Stimulated activated CD8-positive, alpha-beta memory T cell treated with anti-CD3 and anti-CD28 coated beads, Interleukin-7, amount 100 ng/mL, for 1 hour (primary cell): ENCODE measurements at places on chromosomes 2 and 18.

- no peak for DNase-seq
These were observed 497.9 kb upstream of the FANCL start for GRCh38 chr2:58739033-58739432.

- DNase-seq: no peak
These were observed 90.5 kb downstream of the TMEM17 start for GRCh38 chr2:62415518-62415917.

GRCh38 chr2:16664052-16664731, 1.4 kb downstream of the CYRIA start:
- no peak for DNase-seq

- no peak for DNase-seq
These were observed 753.9 kb downstream of the RNF144A start for GRCh38 chr2:7670905-7671641.

DNA sequence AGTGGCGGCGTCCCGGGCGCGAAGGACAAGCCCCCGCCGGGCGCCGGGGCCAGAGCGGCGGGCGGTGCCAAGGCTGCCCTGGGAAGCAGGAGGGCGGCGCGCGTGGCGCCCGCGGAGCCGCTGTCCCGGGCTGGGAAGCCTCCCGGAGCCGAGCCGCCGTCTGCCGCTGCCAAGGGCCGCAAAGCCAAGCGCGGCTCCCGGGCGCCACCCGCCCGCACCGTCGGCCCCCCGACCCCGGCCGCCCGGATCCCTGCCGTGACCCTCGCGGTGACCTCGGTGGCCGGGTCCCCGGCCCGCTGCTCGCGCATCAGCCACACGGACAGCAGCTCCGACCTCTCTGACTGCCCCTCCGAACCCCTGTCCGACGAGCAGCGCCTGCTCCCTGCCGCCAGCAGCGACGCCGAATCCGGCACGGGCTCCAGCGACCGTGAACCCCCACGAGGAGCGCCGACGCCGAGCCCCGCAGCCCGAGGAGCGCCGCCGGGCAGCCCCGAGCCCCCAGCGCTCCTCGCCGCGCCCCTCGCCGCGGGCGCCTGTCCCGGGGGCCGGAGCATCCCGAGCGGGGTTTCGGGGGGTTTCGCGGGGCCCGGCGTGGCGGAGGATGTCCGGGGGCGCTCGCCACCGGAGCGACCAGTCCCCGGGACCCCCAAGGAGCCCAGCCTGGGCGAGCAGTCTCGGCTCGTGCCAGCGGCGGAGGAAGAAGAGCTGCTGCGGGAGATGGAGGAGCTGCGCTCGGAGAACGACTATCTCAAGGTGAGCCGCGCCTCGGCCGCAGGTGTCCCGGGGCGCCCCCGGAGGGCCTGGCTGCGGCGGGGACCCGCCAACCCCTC, 820 bp downstream of the MTCL1 start:
- DNase-seq: no peak

- DNase-seq: peak; percentile 26
These were observed 103.9 kb downstream of the VIT start for GRCh38 chr2:36800381-36800780.

GRCh38 chr2:2174956-2175355, 156.1 kb downstream of the MYT1L start:
- DNase-seq: no peak

GRCh38 chr2:218858138-218858445, 1.5 kb upstream of the WNT6 start:
- no peak for DNase-seq

- DNase-seq: no peak
These were observed 254.8 kb upstream of the COPS8 start for GRCh38 chr2:236830926-236831325.

DNA sequence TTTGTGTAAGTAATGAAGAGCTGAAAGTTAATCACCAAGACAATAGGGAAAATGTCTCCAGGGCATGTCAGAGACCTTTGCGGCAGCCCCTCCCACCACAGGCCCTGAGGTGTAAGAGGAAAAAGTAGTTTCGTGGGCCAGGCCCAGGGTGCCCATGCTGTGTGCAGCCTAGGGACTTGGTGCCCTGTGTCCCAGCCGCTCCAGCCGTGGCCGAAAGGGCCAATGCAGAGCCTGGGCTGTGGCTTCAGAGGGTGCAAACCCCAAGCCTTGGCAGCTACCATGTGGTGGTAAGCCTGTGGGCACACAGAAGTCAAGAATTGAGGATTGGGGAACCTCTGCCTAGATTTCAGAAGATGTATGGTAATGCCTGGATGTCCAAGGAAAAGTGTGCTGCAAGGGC, 52.5 kb downstream of the CENPO start:
- no peak for DNase-seq

- DNase-seq: no peak
These were observed 60.2 kb downstream of the RMDN2 start for GRCh38 chr2:37985333-37985732.

- no peak for DNase-seq
These were observed 318.3 kb downstream of the AGPS start for GRCh38 chr2:177710889-177711288.

- no peak for DNase-seq
These were observed 609.0 kb downstream of the DCC start for GRCh38 chr18:52948868-52949444.

DNA sequence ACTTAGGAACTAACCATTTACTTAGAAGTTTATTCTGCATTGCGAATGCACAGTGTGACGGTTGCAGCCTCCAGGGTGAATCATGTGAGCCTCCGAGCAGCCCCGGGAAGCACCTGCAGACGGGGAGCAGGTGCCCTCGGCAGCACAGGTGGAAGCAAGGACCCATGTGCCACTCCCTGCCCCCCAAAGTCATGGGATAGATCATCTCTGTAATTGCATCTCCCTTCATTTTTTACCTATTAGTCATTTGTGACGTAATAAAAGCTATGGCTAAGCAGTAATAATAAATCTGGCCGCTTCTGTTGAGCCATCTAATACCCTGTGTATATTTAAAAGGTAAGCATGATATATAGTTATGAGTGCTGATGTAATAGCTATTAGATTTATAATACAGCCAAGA, 97.2 kb downstream of the PTGR3 start:
- DNase-seq: no peak

DNA sequence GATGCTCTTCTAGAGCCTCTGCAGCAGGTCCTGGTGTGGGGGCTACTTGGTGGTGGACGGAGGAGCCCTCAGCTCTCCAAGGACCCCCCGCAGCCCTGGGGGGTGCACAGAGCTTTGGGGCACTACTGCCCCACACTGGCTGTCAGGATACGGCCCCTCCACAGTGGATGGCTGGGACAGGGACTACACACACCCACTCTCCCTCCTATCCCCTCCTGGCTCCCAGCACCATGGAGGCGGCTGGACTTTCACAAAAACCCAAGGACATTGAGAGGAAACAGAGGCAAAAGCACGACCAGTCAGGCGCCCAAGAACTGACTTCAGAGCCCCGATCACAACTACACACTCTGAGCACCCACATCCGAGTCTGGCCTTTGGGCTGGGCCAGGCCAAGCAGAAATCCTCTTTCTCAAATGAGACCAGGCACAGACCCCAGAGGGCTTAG, 12.6 kb downstream of the GPR35 start:
- no peak for DNase-seq

GRCh38 chr2:240168041-240168440, 27.6 kb upstream of the OTOS start:
- DNase-seq: no peak

- DNase-seq: no peak
These were observed 260.0 kb upstream of the SIX2 start for GRCh38 chr2:45269149-45269793.

- DNase-seq: no peak
These were observed 35.5 kb upstream of the PTMA start for GRCh38 chr2:231672617-231673347.

DNA sequence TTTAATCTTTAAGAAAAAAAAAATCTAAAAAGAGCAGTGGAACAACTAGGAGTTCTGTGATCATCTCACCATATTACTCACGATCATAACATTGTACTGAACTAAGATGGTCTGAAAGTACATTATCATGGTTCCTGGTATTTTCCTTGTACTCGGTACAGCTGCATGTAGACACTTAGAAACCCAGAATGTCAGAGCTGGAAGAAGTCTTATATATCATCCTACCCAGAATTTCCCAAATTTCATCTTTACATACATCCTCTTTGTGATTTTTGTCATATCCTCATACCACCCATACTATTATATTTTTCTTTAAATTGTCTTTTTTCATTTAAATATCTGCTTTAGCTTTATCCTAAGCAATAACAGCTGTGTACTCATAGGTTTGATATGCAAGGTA, 12.4 kb upstream of the ST3GAL5 start:
- no peak for DNase-seq

DNA sequence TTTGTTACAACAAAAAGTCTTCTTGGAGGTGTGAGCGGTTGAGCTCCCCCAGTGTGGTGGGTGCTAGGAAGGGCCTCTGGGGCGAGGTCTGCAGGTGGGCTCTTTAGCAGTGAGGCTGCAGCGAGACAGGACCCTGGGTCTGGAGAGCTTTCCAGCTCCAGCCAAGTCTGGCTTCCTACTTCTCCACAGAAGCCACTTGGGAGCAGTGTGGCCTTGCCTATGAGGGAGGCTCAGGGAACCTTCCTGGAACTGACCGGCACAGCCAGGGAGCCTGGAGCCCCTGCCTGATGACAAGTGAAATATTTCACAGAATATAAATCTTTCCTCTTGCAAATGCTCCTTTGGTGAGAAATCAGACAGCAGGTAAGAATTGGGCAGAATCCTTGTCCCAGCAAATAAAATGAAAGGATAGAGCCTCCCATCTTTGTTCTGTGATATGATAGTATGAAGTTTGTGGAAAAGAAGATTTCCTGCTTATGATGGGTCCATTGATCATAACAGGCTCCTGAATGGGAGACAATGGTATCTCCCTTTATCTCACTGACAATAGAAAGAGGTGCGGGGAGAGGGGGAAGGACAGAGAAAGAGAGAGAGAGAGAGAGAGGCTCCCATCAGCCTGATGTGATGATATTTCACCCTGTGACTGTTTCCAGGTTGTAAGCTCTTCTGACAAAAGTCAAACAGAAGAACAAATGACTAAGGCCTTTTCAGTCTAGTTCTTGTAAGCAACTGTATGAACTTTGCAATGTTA, 289.8 kb upstream of the SPRED2 start:
- DNase-seq: no peak

DNA sequence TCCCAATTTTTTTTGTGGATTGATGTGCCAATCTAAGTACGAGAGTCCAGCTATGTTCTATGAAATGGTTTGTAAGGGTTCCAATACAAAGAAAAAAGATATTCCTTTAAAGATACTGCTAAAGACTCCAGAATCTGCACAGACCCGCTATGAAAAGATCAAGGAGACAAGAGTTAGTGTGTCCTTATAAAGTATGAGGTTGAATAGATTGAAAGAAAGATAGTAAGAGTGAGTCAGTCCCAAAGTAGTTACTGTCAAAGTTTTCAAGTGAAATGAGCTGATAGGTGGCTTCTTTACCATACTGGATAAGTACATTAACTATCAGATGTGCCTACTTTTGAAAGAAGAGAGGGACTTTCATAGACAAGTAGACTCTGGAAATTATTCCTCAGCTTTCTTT, 17.9 kb upstream of the EHBP1 start:
- DNase-seq: no peak

- DNase-seq: no peak
These were observed 15.1 kb downstream of the PLCD4 start for GRCh38 chr2:218622606-218623365.

- no peak for DNase-seq
These were observed 1069.3 kb upstream of the CNTNAP5 start for GRCh38 chr2:122955776-122956175.

- no peak for DNase-seq
These were observed 41.6 kb downstream of the SEMA4F start for GRCh38 chr2:74695663-74696062.

GRCh38 chr18:48711651-48712486, 173.0 kb downstream of the CTIF start:
- DNase-seq: no peak

GRCh38 chr2:238929242-238930081, 81.6 kb downstream of the TWIST2 start:
- no peak for DNase-seq

DNA sequence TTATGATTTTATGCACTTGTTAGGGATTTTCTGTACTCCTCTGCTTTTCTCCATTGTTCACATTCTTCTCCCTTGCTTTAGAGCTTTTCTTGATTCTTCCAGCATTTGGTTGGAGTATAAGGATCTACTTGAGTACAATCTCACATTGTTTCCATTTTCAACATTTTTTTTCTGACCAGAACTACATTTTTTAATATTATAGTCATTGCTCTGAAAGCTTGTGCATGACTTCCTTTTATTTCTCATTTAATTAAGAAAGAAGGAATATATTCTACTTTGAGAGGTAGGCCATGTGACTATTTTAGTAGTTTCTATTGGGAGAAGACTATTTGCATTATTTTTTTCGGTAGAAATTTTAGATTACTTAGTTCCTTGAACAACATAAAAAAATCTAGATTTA, 200.4 kb downstream of the TMEM247 start:
- DNase-seq: no peak

- DNase-seq: no peak
These were observed 11.6 kb downstream of the ADCY3 start for GRCh38 chr2:24908461-24908901.

- no peak for DNase-seq
These were observed 2.7 kb upstream of the FECH start for GRCh38 chr18:57589161-57589560.

DNA sequence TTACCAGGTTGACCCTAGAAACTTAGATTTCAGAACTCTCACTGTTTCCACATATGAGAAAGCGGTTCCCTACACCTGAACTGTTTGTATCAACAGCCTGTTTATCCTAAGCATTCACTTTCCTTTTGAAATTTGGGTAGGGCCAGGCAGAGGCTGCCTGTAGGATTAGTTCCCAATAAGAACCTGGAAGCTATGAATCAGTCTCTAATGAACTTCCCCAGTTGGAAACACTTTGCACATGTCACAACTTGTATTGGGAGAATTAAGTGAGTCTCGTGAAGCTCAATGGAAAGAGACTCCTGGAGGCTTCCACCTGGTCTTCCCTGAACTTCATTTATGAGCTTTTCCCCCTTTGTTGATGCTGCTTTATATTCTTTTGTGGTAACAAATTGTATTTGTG, 486.6 kb upstream of the HS6ST1 start:
- no peak for DNase-seq

- DNase-seq: no peak
These were observed 1409.3 kb upstream of the CDH2 start for GRCh38 chr18:29586210-29586609.

DNA sequence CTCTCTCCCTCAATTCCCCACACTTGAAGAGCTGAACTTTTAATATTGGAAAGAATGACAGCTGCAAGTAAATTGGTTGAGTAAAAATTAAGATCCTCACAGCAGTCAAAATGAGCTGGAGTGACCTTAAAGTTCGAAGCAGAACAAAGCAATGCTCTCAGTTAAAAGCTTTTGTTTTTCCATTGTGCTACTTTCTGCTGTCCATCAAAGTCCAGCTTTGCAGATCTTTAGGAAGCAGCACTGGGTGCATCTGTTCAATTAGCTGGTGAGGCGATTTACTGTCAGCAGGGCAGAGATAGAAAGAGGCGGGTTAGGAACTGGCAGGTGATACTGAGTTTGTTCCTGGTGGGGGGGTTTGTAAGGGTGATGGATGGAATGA, 834.8 kb downstream of the CPS1 start:
- no peak for DNase-seq

- no peak for DNase-seq
These were observed 23.3 kb upstream of the MTA3 start for GRCh38 chr2:42545023-42545721.

GRCh38 chr2:208358758-208359631, 47.6 kb upstream of the PTH2R start:
- no peak for DNase-seq
